ENCODE measurements at places on chromosomes 2 and 18.
A peak's percentile ranks its signal among the peaks of the same experiment; 100 is the strongest.

DNA sequence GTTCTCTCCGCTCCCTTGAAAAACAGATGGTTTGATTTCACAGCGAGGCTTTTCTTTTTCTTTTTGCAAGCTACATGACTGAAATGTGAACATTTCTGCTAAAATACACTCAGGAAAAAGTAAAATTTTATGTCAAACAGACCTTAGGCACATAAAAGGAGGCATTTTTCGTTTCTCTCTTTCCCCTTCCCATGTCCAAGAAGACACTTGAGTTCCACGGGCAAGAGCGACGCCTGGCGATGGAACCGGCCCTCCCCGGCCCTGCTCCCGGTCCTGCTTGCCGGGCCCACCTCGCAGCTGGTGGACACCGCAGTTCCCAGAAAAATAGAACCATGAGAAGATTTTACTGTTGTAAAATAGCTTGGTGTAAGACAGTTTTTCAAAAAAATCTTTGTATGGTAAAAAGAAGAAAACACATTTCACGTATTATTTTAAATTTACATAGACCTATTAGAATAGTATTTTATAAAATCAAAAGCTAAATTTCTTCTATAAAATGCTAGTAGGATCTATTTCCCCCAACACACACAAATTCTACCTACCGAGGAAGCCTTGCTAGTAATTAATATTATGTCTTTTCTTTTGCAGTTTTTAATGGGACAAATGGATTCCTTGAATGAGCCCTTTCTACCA lies 2.3 kb upstream of the ALKAL2 start:
- DNase-seq = peak; percentile 51

DNA sequence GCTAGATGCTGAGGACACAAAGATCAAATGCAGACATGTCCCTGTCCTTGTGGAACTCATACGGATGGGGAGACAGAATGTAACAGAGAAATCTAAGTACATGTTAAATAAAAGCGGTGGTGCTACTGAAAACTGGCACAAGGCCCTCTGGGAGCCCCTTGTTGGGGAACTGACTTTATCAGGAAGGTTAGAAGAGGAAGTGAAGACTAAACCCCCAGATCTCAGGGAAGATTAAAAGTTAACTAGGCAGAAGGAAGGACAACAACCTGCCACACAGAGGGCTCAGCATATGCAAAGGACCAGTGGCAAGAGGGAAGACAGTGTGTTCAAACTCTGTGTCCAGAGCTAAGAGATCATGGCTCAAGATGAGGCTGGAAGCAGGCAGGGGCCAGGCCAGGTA lies 4.8 kb downstream of the CACNB4 start:
- DNase-seq = no peak

DNA sequence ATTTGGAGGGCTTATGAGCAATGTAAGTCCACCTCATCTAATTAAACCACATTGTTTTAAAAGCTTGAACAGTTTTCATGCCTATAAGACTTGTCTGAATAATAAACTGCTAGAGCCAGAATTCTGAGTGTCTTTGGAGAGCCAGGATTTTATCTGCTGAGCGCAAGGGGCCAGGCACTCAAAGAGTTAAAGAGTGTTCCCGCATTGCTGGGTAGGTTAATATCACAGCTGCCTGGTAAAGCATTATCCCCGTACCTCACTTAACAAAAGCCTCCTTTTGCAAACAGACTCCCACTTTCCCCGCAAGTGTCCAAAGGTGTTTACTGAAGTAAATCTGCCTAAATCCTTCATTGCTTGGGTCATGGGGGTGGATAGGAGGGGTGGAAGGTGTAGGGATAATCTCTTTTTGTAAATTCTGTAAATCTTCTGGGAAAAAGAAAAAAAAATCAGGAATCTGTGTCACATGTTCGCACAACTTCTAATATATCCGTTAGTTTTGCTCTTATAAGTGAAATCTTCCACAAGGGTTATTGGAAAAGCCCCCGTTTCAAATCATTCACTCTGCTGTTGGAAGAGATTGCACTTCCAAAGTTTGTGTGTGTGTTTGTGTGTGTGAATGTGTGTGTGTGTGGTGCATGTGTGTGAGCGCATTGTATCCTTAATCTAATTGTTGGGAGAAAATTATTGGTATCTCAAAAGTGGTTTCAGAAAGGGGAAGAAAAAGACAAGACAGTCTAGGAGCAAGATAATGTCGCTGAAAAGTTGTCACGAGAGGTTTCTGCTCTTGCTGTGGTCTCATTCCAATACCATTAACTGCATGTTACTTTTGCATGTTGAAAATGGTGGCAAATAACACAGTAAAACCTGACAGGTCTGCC lies 10.7 kb downstream of the ZEB2 start:
- DNase-seq = no peak

GRCh38 chr18:7921938-7922587 lies 354.9 kb downstream of the PTPRM start:
- no peak for DNase-seq

DNA sequence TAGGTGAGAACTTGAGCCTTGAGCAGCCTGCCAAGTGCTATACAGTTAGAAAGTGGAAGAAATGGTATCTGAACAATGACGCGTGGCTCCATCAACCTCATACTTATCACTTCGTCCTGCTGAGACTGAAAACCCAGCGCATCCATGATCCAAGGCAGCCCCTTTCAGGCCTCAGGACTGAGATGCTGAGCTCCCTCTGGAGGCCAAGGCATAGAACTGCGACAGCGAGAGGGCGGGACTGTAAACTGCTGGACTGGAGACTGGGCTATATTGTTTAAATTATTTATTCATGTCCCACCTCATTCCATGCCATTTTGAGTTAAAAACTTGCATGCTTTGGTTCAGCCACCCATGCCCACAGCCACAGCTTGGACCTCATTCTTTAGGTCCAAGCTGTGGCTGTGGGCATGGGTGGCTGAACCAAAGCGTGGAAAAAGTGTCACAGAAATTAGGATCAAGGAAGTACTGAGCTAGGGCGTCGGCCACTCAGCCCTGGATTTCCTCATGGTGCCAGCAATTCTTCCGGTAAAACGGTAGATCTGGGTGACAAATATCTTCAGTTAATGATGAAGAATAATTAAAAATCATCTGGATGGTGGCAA lies 195.5 kb downstream of the L3MBTL4 start:
- DNase-seq = no peak

DNA sequence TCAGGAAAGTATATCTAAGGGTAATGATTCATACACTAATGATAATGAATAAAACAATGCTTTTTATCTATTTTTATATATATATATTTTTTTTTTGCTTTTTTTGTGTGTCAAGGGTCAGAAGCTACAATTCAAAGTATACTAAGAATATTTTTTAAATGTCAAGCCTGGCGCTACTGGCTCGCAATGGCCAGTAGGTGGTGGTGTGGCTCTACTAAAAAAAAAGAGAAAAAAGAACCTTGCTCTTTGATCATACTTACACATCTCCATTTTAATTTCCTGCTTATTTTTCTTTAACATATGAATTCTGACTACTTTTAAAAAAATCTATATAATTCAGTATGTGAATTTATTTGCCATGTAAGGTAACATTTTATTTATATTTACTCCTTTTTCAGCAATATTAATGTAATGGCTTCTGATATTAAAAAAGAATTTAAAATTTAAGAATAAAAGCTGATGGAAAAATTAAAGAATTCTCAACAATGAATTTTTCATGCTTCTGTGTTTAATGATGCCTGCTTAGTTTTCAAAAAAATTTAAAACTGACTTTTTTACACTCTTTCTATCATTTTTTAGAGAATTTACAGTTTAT lies 232.9 kb downstream of the GULP1 start:
- DNase-seq = peak; percentile 5

- no peak for DNase-seq
Observed at GRCh38 chr2:75155115-75155514, 44.2 kb downstream of the TACR1 start.

DNA sequence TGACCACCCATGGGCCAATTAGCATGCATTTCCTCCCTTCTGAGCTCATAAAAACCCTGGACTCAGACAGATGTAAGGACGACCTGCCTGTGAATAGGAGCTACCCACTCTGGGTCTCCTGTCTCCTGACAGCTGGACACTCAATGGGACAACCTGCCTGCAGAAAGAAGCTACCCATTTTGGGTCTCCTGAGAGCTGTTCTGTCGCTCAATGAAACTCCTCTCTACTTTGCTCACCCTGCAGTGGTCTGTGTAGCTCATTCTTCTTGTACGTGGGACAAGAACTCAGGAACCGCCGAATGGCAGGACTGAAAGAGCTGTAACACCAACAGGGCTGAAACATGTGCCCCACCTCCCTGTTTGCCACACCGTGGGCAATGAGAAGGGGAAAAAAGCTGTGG lies 60.3 kb upstream of the DYNC1I2 start:
- DNase-seq = no peak

Measured in naive thymus-derived CD8-positive, alpha-beta T cell (primary cell).